ENCODE measurements at places on chromosomes 12 and 14. TPM values are rescaled to one million over a fixed set of nuclear protein-coding genes. Genes with fewer than 3 reads are reported as not detected.

The ATXN7L3B gene
- 25.7 TPM for total RNA-seq

The OR4E2 gene
- not detected for total RNA-seq

The SLC7A8 gene
- total RNA-seq: 28.2 TPM

The NXPH4 gene
- total RNA-seq: not detected

The MRPL52 gene
- total RNA-seq: 65.0 TPM

The MAP3K9 gene
- 0.62 TPM for total RNA-seq

The GPR137C gene
- total RNA-seq: 0.12 TPM

The GARIN6 gene
- not detected for total RNA-seq

The STXBP6 gene
- 55.7 TPM for total RNA-seq

The LRTM2 gene
- not detected for total RNA-seq

The TMPRSS12 gene
- total RNA-seq: not detected

The KCNJ8 gene
- total RNA-seq: 31.0 TPM

The LRRC10 gene
- total RNA-seq: not detected

The HECTD4 gene
- total RNA-seq: 33.7 TPM

The ST8SIA1 gene
- 19.9 TPM for total RNA-seq

All from gastroesophageal sphincter (tissue), 4 donors.